ENCODE measurements at places on chromosomes 3 and 15.

- no peak for DNase-seq
These were observed 52.9 kb downstream of the TUBGCP4 start for GRCh38 chr15:43423793-43424192.

DNA sequence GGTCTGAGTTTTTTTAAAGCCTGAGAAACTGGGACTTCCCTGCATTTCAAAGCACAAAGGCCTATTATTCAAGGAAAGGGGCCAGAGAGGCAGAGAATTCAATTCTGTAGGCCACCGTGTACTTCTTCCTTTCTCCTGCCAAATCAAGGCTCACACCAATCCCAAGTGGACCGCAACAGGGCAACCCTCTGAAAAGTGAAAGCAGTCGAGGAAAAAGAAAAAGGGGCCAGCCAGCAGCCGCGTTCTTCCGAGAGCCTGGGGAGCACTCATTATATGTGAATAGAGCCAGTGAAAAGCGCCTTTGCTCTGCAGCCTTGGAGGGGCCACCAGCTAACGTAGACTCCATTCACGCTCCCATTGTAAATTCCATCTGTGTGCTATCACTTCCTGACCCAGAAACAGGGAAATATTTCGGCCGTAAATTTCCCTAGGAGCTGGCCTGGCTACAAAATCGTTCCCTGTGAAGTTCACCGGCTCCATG, 45.9 kb upstream of the THUMPD3 start:
- DNase-seq = peak; percentile 36

- DNase-seq = no peak
These were observed 5.8 kb upstream of the DBR1 start for GRCh38 chr3:138180375-138181029.

DNA sequence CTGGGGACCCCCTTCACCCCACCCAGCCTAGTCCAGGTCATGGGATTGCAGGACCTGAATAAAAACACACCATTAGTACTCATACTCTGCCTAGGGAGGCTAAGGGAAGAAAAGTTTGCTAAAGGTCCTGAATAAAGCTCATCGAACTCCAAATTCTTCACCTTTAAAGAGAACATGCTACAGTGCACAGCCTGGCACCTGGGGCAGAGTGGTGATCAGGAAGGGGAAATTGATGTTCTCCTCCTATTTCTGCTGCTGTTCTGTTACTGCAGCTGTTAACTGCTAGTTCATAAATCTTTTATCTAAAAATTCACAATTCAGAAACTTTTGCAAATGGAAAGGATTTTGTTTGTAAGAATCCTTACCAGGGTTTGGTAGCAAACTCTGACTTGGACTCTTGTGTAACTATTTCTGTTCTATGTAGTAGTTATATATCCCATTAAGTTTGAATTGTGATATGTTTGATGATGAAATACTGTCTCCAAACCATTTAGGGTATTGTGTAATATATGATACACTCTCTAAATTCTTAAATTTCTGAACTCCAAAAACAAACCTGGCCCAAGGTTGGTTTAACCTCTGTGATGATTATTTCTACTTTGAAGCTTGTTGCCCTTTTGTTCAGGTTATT, 27.9 kb downstream of the MCTP2 start:
- no peak for DNase-seq

GRCh38 chr3:159645874-159646273, 342.8 kb upstream of the IL12A start:
- DNase-seq = no peak

All from occipital lobe (tissue), 3 donors.